Stimulated activated CD4-positive, alpha-beta T cell treated with anti-CD3 and anti-CD28 coated beads, Interleukin-1b, Interleukin-23, amount 100 ng/mL, for 1 hour (primary cell): ENCODE measurements at places on chromosomes 11 and 22.

GRCh38 chr11:121421149-121421901 is 30.8 kb upstream of the SORL1 start:
- DNase-seq, result no peak

- DNase-seq, result no peak
These were observed 67.9 kb upstream of the BLID start for GRCh38 chr11:122183933-122184332.

- DNase-seq, result no peak
These were observed 68.1 kb downstream of the GRIK4 start for GRCh38 chr11:120579611-120580031.

DNA sequence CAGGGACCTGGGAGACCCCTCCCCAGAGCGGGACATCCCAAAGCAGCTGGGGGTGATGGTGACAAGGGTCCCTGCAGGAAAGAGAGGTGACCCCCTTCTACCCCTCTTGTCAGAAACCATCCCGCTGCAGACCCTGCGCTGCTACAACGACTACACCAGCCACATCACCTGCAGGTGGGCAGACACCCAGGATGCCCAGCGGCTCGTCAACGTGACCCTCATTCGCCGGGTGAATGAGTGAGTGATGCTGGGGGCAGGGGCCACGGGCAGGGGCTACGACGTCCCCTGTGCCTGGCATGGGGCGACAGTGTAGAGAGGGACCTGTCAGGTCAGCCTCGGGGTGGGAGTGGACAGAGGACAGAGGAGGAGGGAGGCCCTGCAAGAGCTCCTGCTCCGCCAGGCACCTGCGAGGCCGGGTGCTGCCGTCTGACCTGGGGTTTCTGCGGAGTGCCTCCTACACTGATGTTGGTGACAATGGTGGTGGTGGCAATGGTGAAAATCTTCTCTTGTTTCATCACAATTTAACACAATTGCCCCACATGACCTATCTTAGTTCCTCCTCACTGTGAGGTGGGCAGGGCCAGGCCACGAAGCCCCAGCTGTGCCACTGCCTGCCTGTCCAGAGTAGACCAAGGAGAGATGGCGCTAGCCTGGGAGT is 9.8 kb downstream of the CSF2RB start:
- no peak for DNase-seq

DNA sequence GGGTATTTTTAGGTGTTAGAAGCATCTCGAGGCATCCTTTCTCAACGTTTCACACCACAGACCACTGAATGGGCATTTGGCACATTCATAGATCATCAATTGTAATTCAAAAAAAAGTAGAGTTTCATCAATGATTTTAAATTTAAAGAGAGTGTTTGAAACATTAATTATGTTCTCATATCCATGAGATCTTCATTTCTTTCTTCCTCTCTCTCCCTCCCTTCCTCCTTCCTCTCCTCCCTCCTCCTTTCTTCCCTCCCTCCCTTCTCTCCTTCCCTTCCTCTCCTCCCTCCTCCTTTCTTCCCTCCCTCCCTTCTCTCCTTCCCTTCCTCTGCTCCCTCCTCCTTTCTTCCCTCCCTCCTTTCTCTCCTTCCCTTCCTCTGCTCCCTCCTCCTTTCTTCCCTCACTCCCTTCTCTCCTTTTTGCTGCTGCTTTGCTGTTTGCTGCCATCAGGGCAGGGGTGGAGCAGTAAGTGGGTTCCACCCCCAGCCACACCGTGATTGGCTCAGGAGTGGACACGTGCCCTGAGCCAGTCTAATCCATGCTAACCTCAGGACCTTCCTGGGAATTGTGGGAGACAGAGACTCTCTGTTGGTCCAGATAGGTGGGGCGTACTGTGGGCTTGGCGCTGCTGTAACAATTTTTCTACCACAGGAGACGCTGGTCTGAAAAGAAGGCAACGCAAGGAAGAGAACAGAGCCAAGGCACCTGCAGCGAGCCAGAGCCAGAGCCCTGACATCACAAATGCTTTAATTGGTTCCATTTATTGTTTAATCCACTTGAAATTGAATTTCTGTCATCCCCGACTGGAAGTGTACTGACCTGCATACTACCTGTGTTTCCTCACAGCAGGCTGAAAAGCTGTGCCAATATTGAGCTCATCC is 33.7 kb upstream of the APOBEC3A start:
- no peak for DNase-seq

DNA sequence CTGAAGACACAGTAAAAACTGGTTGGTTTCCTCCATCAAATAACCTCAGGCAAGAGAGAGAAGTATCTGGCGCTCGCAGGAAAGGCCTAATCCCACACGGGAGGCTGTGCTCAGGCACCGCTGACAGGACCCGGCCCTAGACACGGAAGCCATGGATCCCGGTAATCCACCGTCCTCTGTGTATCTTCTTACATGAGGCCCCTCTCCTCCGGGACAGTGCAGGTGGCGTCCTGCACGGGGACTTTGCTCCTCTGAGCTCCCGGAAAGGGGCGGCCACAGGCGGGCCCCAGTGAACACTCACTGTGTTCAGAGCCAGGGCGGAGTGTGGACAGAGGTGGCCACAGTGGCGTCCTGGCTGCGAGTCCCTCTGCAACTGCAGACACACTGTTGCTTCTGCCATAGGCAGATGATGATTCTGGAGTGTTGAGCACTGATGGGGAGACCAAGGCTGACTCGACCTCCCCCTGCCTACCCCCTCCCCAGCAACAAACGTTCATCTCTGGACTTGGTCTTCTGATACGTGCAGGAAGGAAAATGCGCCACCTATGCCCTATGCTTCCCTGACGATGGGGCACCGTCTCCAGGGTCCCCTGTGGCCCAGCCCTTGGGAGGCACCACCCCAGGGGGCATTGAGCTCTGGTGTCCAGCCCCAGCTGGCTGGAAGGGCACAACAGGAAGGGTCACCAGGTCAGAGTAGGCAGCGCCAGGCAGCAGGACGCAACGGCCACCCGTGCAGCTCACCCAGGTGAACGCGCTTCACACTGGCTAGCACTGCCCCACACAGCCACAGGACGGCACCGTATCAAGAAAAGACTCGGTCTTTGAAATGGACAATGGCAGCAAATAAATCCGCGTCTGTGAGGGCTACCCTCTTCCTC is 95.7 kb downstream of the TRMU start:
- DNase-seq, result no peak

DNA sequence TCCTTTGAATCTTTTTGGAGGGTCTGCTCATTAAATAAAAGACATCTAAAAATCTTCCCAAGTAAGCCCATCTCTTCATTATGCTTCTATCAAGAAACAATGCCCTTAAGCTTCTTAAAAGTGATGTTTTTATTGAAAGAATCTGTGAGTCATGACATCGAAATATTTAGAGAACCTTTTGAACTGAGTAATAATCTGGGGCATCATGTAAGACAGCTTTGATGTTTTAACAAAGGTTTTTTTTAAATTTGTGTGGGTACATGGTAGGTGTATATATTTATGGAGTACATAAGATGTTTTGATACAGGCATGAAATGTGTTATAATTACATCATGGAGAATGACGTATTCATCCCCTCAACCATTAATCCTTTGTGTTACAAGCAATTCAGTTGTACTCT is 46.8 kb downstream of the PLAAT5 start:
- DNase-seq, result no peak

GRCh38 chr11:108037211-108037610 is 28.5 kb downstream of the CUL5 start:
- DNase-seq, result no peak

GRCh38 chr22:17119481-17120202 is 1.5 kb downstream of the TMEM121B start:
- DNase-seq, result no peak

DNA sequence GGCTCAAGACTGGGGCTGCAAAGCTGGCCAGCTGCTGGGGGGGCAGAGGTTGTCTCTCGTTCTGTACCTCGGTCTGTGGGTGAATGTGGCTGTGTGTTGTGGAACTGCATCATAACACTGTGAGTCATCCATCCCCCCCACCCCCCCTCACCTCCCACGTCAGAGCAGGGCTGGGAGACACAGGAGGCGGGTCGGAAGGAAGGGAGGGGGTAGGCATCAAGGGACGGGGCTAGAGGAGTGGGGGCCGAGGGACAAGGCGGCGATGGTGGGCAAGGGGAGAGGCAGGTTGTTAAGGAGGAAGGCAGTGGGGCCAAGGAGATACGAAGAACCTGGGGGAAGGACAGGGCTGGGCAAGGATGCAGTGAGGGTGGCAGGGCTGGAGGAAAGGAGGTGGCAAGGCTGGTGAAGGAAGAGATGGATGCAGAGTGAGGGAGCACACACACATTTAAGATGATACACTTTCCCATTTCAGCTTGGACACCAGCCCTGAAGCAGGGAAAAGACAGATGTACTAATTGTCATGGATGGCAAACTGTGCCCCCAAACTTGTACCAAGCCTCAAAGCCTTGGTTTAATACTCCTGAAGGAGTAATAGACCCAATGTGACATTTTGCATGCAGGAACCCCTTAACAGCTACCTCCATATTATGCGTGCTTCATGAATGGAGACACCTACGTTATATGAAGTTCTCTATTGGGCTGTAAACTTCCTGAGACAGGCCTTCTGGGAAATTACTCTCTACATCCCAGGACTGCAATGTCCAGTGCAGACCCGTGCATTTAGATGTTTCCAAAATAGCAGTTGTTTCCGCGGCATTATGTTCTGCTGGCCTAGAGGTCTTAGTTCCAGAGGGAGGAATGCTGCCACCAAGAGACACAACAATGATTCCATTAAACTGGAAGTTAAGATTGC is at the start of gene YPEL4:
YPEL4 (minus strand) TSS at position 87 of the 913 bp plus-strand sequence. CDS start 2,805 bp downstream, outside the sequence.
- DNase-seq, result peak; percentile 31

GRCh38 chr11:86790195-86790725 is 10.1 kb upstream of the PRSS23 start:
- DNase-seq, result no peak

GRCh38 chr11:125579811-125580210 is 10.5 kb downstream of the EI24 start:
- DNase-seq, result no peak

DNA sequence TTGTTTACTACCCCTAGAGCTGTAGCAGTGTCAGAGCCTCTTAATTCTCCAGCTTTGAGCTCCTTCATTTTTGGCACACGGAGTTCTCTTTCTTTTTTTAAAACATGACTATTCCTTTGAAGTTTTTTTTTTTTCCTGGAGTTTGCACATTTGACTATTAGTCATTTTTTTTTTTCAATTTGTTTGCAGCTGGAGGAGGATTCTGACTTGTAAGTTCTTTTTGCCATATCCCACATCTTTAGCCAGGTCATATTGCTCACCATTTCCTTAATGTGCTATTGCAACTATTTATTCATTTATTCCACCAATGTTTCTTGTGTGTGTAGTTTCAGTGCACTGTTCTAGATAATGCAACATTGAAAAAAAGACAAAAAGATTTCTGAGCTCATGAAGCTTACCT is 166.3 kb upstream of the ARHGAP20 start:
- DNase-seq, result no peak

DNA sequence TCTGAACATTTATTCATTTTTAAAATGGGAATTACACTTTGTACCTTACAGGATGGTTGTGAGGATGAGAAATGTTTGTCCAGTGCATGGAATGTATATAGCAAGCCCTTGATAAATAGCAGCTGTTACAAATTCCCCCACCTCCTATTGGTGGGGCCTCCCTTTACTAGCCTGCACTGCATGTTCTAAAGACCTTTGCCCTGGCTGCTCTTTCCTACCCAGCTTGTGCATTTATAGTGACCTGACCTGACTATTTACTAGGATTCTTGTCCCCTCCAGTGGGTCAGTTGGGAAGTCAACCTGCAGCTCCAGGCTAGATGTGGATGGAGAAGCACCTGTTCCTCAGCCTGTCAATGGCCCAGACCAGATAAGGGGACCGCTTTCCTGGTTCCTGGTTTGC is 180.3 kb downstream of the HIPK3 start:
- DNase-seq, result no peak

- DNase-seq, result no peak
These were observed 4.2 kb downstream of the LGR4 start for GRCh38 chr11:27468209-27468994.

DNA sequence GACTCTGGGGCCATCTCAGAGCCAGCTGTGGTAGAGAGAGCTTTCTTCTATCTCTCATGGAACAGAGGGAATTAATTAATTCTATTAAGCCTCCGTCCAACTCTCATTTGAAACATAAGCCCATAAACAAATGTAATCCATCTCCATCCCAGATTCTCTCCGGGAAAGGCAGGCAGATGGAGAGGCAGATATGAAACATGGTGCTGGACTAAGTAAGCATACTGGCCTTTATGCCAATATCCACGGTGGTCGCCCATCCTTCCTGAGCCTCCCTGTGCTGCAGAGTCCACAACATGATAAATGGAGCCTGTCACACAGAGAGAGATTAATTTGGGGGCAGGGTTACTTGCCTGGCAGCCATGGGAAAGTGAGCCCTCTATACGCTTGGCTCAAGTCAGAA is 44.8 kb downstream of the PRR5L start:
- no peak for DNase-seq

DNA sequence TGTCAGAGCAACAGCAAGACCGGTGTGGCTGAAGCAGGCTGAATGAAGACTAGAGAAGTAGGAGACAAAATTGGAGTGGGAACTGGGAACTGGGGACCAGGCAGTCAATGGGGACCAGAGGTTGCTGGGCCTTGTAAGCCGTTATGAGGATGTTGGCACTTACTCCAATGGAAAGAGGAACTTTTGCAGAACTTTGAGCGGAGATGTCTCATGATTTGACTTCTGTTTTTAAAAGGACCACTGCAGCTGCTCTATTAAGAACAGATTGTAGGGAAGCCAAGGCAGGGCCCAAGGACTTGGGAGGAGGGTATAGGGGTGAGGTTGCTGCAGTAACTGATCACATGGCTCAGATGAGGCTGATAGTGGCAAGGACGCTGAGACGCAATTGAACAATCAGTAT is 34.2 kb downstream of the IL18 start:
- no peak for DNase-seq

DNA sequence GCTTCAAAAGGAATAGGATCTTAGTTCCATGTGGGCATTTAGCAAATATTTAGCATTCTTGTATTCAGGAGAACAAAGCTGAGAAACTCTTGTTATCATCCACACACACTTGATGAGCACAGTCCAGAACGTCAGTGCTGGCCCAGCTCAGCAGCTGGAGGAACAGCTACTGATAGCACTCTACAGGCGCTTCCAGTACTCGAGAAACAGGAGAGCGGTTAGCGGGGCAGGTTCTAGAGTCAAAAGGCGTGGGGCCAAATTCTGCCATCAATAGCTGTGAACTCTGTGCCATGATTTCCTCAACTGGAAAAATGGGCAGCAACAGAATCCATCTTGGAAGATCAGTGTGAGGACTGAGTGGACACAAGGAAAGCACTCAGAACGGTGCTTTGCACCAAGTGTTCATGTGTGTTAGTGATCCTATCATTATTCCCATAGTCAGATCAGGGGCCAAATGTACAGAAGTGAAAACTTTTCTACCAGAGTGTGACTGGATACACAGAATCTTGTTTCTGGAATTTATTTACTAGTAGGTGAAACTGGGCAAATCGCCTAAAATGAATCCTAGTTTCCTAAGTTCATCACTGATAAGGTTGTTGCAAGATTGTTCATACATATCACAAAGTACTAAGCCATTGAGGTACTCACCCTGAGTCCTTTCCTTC is 3.2 kb downstream of the JOSD1 start:
- DNase-seq, result no peak

DNA sequence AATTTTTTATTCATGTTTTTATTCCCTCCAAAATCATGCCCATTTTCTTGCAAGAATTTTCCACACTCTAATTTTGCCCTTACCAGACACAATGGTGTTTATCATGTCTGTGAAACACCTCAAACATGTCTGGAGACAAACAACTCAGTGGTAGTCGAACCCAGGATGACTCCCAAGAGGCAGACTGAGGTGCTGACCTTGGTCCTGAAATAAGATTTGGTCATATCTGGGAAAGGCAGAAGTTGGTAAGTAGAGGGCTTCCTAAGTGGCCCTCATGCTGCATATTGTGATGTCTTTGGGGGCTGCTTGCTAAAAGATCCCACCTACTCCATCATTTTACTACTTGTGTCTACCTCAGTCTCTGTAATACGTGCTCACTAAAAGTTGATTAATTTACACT is 369.4 kb upstream of the ISX start:
- DNase-seq, result no peak
